Activated T-cell treated with anti-CD3 and anti-CD28 coated beads for 24 hours (primary cell): ENCODE measurements at places on chromosomes 2 and 18.

DNA sequence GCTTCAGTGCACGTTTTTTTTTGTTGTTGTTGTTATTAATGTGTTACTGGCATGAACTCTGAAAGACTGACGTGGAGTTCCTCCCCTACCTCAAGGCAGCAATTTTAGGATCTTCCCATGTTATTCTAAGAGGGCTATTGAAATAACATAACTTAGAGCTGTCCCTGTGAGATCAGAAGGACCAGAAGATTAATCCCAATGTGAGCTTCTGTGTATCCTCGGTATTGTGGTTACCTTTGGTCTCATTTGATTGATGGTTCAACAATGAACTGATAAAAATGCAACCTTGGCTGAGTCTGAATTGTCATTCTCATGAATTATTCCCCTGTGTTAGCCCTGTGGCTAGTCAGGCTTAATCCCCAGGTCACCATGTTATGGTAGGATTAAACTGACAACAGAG lies 394.1 kb downstream of the TRIB2 start:
- DNase-seq, result no peak

GRCh38 chr18:26863122-26863879 lies 2.2 kb downstream of the AQP4 start:
- DNase-seq, result no peak

- no peak for DNase-seq
These were observed 656.8 kb downstream of the BCL11A start for GRCh38 chr2:59896499-59897245.

- no peak for DNase-seq
These were observed 8.5 kb downstream of the SP140L start for GRCh38 chr2:230335461-230335863.

DNA sequence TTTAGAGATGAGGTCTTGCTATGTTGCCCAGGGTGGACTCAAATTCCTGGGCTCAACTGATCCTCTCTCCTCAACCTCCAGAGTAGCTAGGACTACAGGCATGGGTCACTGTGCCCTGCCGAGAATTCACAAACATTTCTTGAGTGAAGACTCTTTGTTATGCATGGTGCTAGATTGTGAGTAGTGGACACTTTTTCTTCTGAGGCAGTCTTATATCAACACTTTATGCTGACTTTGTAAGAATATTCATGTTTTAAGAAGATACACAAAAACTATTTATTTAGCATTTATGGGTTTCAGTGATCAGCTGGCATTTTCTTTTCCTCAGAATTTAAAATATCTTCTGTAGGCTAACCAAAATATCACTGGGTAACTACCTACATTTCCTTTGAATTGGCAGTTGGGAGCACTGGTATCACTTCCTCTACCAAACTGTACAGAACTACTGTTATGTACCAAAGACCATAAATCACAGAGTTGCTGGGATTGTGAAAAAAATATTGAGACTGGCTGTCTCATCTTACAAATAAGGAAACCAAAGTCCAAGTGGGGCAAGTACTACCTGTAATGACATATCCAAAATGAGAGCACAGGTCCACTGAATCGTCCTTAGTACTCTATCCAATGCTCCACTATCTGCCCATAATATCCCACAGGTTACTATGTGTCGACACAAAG lies 34.0 kb downstream of the DOCK10 start:
- no peak for DNase-seq

GRCh38 chr2:215355801-215356200 lies 43.9 kb downstream of the ATIC start:
- no peak for DNase-seq

DNA sequence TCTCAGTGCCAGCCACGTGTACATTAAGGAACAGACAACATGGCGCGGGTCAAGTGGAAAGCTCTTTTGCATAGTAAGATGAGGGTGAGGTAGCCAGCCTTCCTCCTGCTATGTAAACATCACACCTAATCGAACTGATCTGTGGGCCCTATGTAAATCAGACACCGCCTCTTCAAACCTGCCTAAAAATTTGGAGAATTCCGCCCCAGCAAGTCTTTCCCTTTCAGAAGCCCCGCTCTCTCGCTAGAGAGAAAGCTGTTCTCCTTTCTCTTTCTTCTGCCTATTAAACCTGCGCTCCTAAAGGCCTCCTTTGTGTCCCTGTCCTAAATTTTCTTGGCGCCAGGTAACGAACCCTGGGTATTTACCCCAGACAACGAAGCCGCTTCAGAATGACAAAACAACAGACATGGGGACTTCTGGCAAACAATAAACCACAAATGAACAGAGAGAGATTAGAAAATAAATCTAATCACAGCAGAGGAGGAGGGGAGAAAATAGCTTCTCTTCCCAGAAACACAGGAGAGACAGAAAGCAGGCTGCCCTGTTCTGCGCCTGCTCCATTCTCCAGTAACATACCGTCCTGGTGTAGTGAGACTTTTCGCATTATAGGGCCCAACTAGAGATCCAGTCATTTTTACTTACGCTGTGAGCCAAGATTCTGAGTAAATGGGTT lies 31.9 kb upstream of the CYP1B1 start:
- no peak for DNase-seq

DNA sequence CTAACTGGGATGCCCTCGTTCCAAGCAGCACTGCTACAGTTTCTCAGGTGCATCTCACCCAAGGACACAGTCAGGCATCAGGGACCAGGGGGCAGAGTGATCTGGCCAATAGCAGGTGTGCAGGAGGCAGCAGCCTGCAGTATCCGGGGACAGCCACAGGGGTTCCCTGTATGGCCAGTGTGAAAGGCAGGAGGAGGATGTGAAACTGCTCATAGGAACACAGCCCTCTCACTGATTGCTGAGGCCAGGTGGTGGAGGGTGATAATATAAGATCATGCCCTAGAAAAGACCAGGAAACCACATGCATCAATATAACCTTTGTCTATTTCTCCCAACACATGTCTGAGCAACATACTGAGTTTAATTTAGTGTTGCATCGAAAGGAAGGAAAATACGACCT lies 112.7 kb upstream of the TACR1 start:
- no peak for DNase-seq

GRCh38 chr2:119699016-119699606 lies 20.1 kb downstream of the TMEM177 start:
- DNase-seq, result no peak

- DNase-seq, result peak; percentile 20
These were observed 1.6 kb downstream of the CTIF start for GRCh38 chr18:48540251-48541025.

DNA sequence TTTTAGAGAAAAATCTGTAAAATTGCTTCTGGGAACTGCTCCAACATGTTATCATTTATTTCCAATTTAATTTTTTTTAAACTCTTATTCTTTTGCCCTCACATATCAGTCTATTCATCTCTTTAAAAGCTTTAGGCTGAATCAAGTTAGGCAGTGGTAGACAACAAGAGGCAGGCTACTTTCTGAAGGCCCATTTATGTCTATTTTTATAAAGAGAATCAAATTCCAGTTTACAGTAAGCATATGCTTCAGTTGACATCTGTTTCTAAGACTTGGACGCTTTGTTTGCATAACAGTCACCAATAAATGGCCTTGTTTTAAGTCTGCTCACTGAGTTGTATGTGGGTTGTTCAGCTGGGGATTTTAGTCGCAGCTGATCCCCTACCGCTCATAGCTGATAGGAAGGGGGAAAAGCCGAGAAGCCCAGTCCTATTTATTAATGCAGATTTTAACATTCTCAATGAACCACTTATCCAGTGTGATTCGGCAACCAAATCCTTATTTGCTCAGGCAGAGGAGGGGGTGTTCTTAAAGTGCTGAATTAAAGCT lies 260.4 kb upstream of the SIX3 start:
- no peak for DNase-seq
